ENCODE measurements at places on chromosomes 11 and 22. TPM values are rescaled to one million over a fixed set of nuclear protein-coding genes. Genes with fewer than 3 reads are reported as not detected.

Gene TRIM29
- total RNA-seq: 1.4 TPM

Gene SULT4A1
- not detected for total RNA-seq

Gene CRYBA4
- not detected for total RNA-seq

Gene SAA2
- total RNA-seq: not detected

Gene OR52E2
- not detected for total RNA-seq

Gene MGAT3
- not detected for total RNA-seq

Gene USP47
- 53.0 TPM for total RNA-seq

Gene UBQLN3
- not detected for total RNA-seq

Gene OSM
- total RNA-seq: not detected

Gene MAP4K2
- total RNA-seq: 19.7 TPM
